Immature natural killer cell (primary cell): ENCODE measurements at places on chromosomes 12 and 14. TPM values are rescaled to one million over a fixed set of nuclear protein-coding genes. Genes with fewer than 3 reads are reported as not detected.

PRPH gene
- not detected for polyA plus RNA-seq

DNA sequence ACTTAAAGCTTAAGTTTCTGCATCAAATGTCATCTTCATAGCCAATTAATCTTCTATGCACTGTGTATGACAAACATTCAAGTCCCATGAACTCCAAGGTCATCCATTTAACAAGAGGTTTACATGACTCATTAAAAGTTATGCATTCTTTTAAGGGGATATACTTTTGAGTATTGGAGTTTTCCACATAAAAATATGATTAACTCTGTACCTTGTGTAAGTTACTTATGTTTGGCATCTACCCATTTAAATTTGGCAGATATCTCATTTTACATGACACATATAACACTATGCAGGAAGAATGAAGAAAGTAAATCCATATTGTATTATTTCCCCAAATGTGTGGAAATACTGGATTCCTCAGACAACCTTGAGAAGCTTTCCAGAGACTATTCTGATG, 240.2 kb downstream of the PAX9 start:
- no peaks in the 10 kb centered on the region for H3K27me3 ChIP-seq
- no peak overlapping the region for H3K4me3 ChIP-seq
- H3K27ac ChIP-seq = no peak overlapping the region
- no peaks in the 10 kb centered on the region for H3K4me1 ChIP-seq

FERMT2 gene
- polyA plus RNA-seq = not detected

GRCh38 chr12:119378903-119379302, 44.4 kb downstream of the CCDC60 start:
- no peaks in the 10 kb centered on the region for H3K4me1 ChIP-seq
- no peak overlapping the region for H3K4me3 ChIP-seq
- no peak for DNase-seq
- H3K27ac ChIP-seq = no peak overlapping the region
- no peaks in the 10 kb centered on the region for H3K36me3 ChIP-seq

GRCh38 chr12:93626160-93626559, 51.0 kb upstream of the CRADD start:
- no peak overlapping the region for H3K4me3 ChIP-seq
- H3K27me3 ChIP-seq = no peaks in the 10 kb centered on the region
- H3K4me1 ChIP-seq = no peaks in the 10 kb centered on the region
- no peak for DNase-seq
- no peaks in the 10 kb centered on the region for H3K36me3 ChIP-seq
